ENCODE measurements at places on chromosomes 1 and 21.

DNA sequence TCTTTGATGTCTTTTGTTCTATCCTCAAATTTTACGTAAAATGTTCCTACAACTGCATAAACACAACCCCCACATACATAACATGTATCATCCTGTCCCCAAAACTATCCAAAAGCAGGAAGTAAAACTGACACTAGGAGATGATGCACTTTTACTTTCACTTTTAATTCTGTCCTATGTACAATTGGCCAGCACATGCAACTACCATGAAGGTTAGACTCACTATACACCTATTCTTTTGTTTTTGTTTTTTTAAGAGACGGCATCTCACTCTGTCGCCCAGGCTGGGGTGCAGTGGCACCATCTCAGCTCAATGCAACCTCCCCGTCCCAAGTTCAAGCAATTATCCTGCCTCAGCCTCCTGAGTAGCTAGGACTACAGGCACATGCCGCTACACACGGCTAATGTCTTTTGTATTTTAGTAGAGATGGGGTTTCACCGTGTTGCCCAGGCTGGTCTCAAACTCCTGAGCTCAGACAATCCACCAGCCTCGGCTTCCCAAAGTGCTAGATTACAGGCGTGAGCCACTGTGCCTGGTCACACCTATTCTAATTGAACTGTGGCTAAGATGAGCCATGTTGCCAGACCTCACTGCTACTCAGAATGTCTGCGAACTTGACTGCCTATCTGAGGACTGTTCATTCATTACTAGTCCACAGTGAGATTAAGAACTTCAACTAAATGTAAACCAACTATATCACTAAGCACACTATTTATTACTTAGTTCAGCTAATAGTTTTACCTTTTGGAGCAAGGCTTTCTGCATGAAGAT, 48.0 kb downstream of the TOR3A start:
- DNase-seq: no peak

DNA sequence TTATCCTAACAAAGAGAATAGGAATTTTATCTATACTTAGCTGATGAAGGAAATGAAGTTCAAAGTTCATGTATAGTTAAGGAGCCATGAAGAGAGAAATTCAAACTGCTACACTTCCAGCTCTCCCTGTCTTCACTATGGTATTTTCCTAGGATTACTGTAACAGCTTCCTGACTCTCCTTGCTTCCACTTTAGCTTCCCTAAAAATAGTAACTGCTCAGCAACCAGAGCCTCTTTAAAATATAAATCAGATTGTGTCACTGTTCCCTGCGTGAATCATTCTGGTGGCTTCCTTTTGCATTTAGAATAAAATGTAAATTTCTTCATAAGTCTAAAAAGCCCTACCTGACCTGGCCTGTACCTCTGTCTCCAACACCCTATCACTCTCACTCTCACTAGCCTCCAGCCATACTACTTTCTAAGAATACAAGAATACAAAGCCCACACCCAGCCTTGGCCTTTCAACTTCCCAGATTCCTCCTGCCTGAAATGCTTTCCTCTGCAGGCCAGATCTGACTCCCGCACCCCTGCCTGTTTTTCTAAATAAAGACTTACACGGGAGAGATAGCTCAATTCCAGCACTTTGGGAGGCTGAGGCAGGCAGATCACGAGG, 30.5 kb downstream of the OR10J1 start:
- no peak for DNase-seq

GRCh38 chr1:41905093-41905675, 13.5 kb downstream of the HIVEP3 start:
- no peak for DNase-seq

GRCh38 chr1:201774224-201774982, 54.6 kb upstream of the IPO9 start:
- DNase-seq: no peak

GRCh38 chr1:21293537-21294265, 3.4 kb upstream of the ECE1 start:
- no peak for DNase-seq

DNA sequence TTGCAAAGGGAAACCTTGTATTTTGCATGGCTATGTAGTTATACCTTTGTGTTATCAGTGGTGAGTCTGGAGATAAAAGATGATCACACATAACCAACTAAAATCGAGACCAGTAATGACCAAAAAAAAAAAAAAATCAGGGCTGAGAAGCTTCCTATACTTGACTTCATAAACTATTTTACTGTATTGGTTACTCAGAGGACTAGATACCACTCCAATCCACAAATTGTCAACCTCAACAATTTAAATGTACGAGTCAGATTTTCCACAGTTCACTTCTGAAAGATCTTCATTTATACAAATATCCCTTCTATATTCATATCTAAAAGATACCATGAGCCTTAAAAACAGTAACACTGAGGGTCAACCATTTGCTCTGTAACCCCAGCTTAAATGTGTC, 71.7 kb downstream of the NRIP1 start:
- no peak for DNase-seq

GRCh38 chr1:96488777-96489176, 232.8 kb upstream of the PTBP2 start:
- DNase-seq: no peak

- DNase-seq: no peak
Measured at GRCh38 chr1:175537571-175537970, 205.8 kb downstream of the TNR start.

GRCh38 chr1:231991231-231991630, 364.6 kb downstream of the DISC1 start:
- DNase-seq: no peak

GRCh38 chr1:113242481-113242880, 147.8 kb upstream of the MAGI3 start:
- DNase-seq: no peak

- DNase-seq: no peak
Measured at GRCh38 chr1:40095806-40096205, 1.2 kb downstream of the PPT1 start.

DNA sequence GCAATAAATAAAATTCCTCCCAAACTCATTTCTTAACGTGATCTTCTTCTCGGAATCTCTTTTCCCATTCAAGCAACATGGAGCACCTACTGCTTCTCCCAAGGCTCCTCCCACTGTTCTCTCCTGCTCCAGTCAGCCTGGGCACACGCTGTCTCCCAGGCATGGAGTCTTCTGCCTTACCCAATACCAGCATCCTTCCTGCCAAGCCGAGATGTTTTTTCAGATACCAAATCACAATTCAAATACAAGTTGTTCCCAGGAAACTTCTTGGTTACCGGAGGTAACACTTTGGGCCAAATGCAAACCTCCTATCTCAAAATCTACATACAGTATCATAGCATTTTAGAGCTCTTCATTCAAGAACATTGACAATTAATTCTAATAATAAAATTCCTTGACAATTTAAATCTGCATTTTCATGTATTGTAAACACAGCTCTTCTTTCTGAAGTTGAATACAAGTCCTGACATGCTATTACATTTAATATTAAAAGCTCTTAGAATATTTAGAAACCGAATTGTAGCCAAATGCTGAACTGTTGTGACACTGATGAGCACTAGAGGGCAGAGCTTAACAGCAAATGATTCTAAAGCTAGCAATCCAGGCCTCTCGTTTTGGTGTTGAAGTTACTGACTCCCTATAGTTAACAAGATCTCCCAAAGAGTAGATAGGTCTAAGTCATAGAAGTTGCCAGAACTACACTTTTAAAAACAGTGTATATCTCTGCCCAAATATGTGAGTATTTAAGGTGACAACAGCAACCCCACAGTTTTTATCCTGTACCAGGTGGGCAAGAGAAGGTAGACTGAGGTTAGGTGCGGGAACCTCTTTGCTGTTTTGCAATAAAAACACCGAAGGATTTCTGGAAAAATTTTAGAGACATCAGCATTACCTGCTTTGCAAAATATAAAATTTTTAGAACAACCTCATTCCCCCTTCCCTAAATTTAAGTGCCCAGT, 52.3 kb downstream of the BCAR3 start:
- peak; percentile 64 for DNase-seq

- DNase-seq: no peak
Measured at GRCh38 chr1:193448682-193449461, 262.5 kb upstream of the B3GALT2 start.

- DNase-seq: no peak
Measured at GRCh38 chr1:25809283-25809926, 9.4 kb downstream of the SELENON start.

DNA sequence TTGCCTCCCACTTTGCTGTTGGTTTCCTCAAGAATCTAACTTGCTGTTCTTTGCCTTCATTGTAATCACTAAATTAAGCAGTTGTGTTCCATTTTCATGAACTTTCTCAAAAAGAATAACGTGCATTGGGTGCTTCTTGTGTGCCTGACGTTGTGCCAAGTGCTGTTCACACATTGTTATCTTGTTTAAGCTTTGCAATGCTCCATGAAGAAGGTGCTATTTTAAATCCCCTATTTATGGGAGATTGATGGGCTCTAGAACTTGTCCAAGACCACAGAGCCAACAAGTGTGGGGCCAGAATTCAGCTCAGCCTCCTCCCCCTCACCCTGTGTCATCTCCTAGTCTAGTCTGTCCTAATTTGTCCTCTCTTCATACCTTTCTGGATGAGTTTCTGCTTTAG, 199.8 kb downstream of the C1orf94 start:
- no peak for DNase-seq

DNA sequence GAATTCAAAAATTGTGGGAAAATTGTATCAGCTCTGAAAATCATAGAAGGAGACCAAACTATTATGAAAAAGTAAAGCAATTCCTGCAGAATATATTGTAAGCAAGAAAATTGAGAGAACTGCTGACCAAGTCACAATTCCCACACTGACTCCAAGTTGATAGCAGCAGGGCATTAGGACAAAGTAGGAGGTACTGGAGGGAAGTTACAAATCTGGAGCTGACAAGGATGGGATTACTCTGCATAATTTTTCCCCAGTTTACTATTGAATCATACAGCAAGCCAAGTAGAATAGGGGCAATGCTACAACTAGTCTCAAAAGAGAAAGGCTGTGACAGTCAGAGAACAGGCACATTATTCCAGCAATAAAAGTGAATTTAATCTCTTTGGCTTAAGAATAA, 161.3 kb upstream of the USP25 start:
- no peak for DNase-seq

- no peak for DNase-seq
Measured at GRCh38 chr1:232891656-232892317, 58.6 kb upstream of the NTPCR start.

GRCh38 chr1:115463347-115463746, 125.3 kb upstream of the NGF start:
- DNase-seq: no peak

GRCh38 chr1:156493154-156493631, 7.4 kb downstream of the MEF2D start:
- no peak for DNase-seq

GRCh38 chr21:15820852-15821379, 91.1 kb downstream of the USP25 start:
- no peak for DNase-seq

DNA sequence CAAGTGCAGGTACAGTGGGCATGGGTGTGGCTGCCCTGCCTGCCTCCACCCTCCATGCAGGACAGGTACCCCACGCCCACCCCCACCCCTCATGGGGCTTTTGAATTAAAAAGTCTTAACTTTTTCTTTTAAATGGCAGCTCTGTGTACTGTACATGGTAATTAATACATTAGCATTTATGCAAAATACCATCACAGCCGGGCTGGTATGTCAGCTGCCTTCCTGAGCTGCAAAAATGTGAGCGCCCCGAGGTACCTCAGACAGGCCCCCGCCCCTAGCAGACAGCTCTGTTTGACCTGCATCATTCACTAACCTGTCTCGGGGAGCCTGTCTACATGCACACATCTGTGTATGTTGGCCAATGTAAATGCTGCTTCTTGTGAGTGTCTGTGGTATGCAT, 42.2 kb upstream of the POU3F1 start:
- DNase-seq: no peak

DNA sequence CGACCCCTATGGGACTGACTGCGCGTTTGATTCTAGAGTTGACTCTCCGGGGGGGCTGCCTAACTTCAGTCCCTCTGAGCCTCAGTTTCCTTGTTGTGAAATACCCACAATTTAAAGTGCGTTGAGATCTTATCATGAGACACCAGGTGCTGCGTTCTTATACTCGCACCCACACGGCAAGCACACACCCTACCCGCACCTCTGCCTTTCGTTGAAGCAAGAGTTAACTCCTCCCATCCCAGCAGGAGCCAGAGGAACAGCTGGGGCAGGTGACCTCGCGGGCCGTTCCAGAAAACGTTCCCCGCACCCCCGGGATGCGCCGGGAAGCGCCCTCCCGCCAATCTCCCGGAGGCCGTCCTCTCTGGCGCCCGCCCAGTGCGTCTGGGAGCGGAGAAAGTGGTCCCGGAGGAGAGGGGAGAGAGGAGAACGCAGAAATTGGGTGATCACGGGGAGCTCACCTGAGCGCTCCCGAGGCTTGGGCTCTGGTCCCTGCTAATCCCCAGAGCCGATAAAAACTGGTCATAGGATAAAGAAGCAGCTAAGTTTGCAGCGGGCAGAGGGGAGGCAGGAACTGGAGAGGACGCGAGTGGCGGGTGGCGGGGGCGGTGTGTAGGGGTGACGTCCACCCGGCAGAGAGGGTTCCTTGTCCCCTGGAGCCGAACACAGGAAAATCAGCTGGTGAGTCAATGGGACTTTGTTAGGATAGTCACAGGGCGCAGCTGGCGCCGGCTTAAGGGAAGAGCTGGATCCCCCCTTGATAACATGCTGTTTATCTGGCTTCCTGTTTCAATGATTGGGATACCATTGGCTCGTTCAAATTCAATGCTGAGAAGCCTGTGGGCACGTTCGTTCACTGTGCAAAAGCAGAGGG, 869 bp downstream of the NAV1 start:
- DNase-seq: no peak

GRCh38 chr1:207502726-207503125, 6.8 kb downstream of the CR1 start:
- DNase-seq: no peak

DNA sequence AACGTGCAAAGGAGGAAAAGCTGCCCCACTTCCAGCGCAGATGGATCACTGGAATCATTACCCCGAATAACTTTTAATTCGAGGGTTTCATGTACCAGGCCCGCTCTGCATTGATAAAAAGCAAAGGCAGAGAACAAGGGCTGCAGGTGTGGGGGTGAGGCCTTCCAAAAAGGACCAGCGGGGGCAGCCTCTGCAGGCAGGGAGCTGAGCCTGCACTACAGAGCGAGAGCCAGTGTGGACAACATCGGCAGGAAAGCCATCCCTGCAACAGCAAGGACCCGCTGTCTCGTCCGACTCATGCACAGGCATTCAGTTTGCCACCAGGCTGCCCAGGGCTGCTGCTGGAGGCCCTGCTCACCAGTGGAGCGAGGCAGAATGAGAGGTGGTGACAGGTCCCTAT, 27.1 kb upstream of the AJAP1 start:
- no peak for DNase-seq

DNA sequence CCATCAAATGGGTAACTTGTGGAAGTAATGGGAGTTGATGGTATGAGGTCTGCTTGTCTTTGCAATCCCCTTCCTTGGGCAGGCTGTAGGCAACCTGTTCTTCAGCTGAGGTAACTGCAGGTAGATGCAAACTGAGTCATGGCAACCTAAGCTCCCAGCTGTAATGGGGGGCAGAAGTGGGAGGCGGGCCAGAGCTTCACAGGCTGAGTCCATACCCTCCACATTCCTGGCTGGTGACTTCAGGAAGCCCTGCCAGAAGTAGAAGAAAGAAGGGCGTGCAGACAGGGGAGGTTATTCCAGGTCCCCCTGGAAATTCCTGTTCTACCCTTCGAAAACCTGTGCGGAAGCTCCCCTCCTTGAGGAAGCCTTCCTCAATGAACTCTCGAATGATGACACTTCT, 44.9 kb downstream of the ARHGEF11 start:
- no peak for DNase-seq

GRCh38 chr1:59013276-59013927, 229.6 kb upstream of the JUN start:
- no peak for DNase-seq
